ENCODE measurements at places on chromosomes 12 and 14.

DNA sequence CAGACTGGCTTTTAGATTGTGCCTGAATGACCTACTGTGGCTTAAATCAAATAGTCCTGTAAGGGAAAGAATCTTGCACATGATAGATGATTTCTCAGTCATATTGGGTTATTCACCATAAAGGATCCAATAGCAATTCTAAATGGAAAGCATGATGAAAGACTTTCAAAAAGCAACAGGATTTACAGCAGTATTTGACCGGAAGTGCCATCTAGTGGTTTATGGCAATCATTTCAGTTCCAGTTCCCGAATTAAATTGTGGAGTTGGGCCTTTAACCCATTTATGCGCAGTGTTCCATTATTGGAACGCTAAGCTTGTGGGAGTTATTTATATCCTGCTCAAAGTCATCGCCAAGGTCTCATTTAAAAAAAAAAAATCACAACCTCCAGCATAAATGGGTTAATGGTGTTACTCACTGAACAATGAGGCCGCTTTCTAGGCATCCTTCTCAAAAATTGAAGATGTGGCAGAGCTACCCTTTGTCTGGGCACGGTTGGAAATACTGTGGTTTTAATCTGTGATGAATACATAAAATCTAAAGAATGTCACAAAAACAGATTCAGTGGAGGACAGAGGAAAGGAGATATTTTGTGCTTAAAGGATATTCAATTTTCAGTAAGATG lies 60.8 kb upstream of the REP15 start:
- no peak for DNase-seq

DNA sequence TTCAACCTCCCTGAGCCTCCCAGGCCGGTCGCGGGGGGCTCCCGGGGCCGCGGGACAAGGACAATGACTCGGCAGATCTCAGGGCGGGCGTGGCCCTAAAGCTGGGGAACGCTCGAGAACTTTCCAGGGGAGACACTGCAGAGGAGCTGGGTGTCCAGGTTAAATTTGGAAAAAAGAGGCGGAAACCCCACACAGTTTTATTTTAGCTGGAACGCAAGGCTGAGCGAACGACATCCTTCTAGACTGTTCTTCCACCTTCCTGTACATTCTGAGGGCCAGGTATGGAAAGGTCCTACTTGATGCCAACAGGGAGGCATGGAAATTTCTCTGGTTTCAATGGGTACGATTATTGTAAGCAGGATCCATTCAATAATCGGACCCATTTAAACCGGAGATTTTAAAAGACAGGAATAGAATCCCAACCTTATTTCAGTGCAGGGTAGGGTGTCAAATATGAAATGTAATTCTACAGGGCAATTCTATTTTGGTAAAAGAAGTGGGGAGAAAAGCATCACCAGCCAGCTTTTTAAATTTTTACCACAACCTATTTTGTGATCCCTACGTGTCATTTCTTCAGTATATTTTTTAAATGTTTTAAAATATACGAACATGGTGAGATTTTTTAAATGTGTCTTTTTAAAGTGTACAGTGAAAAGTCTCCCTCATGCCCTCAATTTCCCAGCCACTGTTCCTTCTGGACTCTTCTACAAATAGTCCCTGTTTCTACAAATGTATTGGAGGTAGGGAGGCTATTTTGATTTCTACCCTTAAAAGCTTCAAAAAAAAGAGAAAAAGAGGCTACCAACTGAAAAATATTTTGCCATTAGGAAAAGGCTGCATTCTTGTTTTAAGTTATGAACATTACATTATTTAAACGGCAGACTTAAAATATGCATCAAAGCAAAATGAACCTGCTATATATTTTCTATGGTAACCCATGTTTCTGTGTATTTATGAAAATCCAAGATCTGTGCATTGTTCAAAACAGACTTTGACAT lies 1.1 kb upstream of the UBC start:
- DNase-seq, result peak; percentile 57

- DNase-seq, result peak; percentile 41
These were observed at the start of gene PRICKLE1 for GRCh38 chr12:42589465-42590329. Gene PRICKLE1 (minus strand): TSS chr12:42589746. CDS start chr12:42472516, 117,230 bp downstream.

GRCh38 chr14:90842726-90843125 lies 26.5 kb upstream of the TTC7B start:
- no peak for DNase-seq

- DNase-seq, result no peak
These were observed 2.5 kb upstream of the RNU6-8 start for GRCh38 chr14:32205554-32205953.

DNA sequence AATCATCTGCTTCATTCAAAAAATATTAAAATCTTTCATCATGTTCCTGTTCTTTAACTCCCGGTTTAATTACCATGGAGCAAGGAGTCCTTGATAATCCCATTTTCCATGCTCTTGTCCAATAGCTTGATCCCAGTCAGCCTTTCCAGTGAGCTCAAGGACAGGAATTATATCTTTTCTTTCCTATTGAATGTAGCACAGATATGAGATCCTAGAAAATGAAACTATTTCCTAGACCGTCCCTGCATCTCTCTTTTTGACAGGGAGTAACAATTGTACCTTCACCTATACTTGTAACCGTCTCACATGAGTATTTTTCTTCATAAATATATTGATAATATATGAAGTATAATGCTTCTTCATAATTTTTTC lies 35.6 kb downstream of the PIK3C2G start:
- DNase-seq, result no peak

DNA sequence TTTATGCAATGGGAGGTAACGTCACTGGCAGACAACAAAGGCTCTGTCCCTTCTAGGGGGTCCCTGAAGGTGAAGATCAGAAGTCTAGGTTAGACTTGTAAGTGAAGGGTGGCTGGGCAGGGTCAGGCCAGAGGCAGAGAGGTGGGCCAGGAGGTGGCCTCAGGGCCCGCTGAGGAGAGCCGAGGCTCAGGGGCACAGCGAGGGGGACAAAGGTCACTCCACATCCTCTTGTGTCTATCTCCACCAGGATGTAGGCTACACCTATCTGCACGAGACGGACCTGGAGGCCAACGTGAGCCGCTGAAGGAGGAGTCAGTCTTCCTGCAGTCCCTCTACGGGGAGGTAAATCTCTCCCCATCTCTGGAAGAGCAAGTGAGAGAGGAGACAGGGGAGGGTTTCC lies 20.3 kb downstream of the KRT85 start:
- DNase-seq, result no peak

GRCh38 chr12:124747426-124748161 lies 116.1 kb downstream of the SCARB1 start:
- DNase-seq, result no peak

DNA sequence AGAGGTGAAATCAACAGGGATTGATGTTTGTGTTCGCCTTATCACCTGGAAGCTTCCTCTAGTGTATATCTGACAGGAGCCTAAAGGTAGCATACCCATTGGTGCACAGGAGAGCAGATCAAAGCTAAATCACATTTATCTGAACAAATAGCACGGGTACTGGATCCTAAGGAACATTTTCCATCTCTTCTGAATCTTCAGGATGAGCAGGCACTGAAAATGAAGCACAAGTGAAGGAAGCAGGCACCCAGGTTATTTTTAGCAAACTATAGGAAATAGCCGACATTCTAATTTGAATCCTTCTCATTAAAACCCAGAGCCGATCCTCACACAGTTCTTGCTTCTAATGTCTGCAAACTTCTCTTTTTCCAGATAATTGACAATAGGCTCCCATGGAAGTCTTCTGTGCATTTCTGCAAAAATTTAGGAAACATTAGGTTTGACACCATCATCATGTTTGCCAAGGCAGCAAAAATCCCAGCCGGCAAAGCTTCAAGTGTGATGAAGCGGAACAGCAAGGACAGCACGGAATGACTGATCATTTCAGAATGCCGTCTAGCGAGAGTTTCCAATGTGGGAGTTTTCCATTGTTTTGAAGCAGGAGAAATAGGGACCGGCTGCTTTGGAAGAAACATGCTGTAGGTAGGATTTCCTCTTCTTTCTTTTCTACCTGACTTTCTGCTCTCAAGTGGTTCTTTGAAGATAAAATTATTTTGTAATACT lies 24.3 kb upstream of the RGS6 start:
- DNase-seq, result no peak

DNA sequence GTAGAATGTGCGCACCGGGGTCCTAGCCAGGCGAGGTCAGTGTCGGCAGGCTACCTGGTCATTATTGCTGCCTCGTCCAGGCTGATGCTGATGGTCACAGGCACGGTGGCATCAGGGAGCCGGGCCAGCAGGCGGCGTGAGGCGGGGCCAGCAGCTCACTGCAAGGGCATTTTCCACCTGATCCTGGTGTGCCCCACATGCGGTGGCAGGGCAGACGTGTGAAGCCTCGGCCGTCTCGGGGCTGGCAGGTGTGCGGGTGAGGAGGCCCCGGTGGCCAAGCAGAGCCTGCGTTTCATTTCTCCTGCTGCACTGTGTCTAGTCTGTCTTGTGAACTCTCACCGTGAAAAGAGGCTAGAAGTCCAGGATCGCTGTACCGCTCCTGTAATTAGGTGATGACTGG lies 12.0 kb upstream of the AMN start:
- no peak for DNase-seq

DNA sequence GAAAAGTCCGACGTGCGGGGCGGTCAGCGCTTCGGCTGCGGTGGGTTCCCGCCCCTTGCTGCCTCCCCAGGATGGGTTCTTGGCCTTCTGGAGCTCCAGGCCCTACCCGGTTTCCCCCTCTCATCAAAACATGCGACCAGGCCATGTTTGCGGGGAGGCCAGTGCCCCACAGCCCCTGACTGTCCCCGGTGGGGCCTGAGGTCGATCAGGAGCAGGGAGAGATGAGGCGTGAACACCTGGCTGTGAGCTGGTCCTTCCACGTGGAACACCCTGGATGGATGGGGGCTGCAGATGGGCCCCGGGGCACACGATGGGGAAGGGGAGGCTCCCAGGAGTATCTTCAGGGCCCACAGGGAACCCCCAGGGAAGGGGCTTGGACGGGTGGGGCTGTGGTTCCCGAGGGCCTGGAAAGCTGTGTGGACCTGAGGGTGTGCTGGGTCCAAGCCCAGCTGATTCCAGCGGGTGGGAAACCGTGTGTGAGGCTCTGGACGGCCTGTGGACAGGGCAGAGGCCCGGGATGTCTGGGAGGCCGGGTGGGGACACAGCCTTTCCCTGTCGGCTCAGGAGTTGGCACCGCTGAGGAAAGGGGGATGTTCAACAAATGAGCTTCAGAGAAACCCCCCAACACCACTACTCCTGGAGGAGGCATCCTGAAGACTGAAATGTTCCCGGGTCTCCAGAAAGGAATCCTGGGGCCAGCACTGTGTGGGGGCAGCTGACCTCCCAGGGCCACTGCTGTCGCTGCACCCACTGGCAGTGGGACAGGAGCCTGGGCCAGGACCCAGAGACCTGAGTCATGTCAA lies 187.0 kb upstream of the C14orf180 start:
- no peak for DNase-seq

- DNase-seq, result no peak
These were observed 3.9 kb downstream of the ENTPD5 start for GRCh38 chr14:74015176-74015575.

DNA sequence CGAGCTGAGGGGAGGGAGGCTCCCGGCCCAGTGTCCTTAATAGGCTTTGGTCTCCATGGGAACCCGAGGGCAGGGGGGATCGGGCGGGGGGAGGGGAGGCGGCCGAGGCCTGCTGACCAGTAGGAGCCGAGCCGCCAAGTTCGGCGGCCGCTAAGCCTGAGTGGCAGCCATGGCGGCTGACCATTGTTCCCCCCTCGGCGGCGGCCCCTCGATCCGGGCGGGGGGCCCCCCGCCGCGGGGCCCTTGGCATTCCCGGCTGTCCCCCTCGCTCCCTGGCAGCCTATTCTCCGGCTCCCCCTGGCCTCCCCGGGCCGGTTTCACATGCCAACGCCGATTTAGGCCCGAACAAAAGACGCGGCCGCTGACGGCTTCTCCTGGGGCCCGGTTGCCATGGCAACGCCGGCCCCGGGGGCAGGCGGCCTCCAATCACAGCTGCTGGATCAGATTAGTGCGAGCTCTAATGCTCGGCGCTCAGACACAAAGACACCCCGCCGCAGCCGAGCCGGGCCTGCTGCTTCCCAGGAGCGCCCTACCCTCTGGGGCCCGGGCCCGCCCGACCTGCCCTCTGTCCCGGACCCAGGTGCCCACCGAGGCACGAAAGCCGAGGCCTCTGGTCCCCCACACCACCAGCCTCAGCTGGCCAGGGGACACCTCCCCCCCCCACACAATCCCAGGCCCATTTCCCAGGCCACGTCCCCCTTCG lies 7.3 kb downstream of the MSI1 start:
- DNase-seq, result peak; percentile 24

DNA sequence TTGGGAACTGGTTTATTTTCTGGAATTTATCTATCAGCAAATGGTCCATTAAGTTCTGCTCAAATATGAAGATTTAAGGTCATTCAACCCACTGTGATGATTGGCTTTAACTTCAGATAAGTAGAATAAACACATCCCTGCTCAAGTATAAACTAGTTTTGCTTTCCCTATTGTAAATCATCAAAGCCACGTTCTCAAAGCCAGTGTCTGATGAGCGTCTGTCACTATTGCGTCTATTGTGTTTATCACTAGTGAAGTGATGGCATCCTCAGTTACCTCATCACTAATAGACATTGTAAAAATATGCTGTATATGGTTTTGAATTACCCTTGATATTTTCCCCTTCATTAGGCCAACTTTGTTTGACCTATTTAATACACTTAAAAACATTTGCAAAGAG lies 351.3 kb downstream of the BCAT1 start:
- DNase-seq, result no peak

DNA sequence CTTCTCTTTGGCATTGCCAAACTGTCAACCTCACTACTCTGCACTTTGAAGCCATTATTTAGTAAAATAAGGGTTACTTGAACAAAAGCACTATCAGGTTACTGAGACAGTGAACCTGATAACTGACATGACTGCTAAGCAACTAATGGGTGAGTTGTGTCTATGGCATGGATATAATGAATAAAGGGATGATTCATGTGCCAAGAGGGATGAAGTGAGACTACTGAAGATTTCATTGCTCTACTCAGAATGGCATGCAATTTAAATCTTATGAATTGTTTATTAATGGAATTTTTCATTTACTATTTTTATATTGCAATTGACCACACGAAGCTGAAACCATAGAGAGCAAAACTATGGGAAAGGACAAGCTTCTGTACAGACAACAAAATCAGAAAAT lies 74.4 kb downstream of the CEP128 start:
- DNase-seq, result no peak

GRCh38 chr12:32100888-32101287 lies 5.8 kb upstream of the BICD1 start:
- DNase-seq, result no peak

GRCh38 chr14:100709289-100710284 lies 17.1 kb upstream of the DLK1 start:
- DNase-seq, result no peak

DNA sequence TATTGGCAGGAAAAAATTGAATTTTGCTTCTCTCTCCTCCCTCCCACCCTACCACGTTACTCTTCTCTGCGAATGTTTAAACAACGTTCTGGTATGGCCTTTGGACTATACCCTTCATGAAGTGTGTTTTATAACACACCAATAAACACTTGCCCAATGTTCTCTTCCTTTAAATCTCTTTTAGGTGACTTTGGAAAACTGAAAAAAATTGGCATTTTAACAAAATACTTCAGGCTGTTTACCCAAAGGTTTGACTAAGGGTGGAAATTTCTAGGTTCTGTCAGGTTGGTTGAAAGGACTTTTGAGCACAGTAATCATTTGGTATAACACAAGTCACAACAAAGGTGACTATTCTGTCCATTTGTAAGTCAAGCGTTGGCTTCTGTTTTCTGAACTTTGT lies 446.8 kb downstream of the AEBP2 start:
- no peak for DNase-seq

Data from activated naive CD8-positive, alpha-beta T cell treated with anti-CD3 and anti-CD28 coated beads, Interleukin-2, amount 50 U/mL, for 24 hours (primary cell).